Regular cardiac myocyte (primary cell): ENCODE measurements at places on chromosomes 6 and 20. TPM values are rescaled to one million over a fixed set of nuclear protein-coding genes. Genes with fewer than 3 reads are reported as not detected.

Gene TMEM200A
- 124 and 232 TPM in 2 replicates for total RNA-seq

Gene CDK19
- total RNA-seq, result 6.1 and 7.3 TPM in 2 replicates

Gene KIAA0408
- 0.38 and 0.85 TPM in 2 replicates for total RNA-seq

Gene FHL5
- 0.28 TPM in 1 of 2 replicates, not detected in the other for total RNA-seq

Gene ULBP1
- total RNA-seq, result under 0.01 TPM in 2 replicates

Gene CSTF1
- total RNA-seq, result 25.9 and 33.7 TPM in 2 replicates

Gene TREM2
- total RNA-seq, result not detected in 2 replicates

Gene CST2
- total RNA-seq, result 6.9 and 38.1 TPM in 2 replicates

Gene NOX3
- total RNA-seq, result not detected in 2 replicates

Gene CALHM6
- 0.58 and 2.8 TPM in 2 replicates for total RNA-seq

Gene MUCL3
- not detected in 2 replicates for total RNA-seq

Gene ELOVL4
- 6.2 and 7.3 TPM in 2 replicates for total RNA-seq

Gene SLC9A8
- total RNA-seq, result 4.6 and 6.8 TPM in 2 replicates

Gene RGS19
- 6.3 and 7.0 TPM in 2 replicates for total RNA-seq

Gene VGLL2
- total RNA-seq, result not detected in 2 replicates

Gene CYB5R4
- 3.6 and 4.8 TPM in 2 replicates for total RNA-seq

Gene DEFB124
- not detected in 2 replicates for total RNA-seq

Gene KCNK5
- total RNA-seq, result not detected in 2 replicates

Gene TPBG
- total RNA-seq, result 61.9 and 79.2 TPM in 2 replicates

Gene COL11A2
- total RNA-seq, result 0.19 and 0.56 TPM in 2 replicates

Gene LRRC73
- total RNA-seq, result 0.19 and 0.56 TPM in 2 replicates

Gene GSTA1
- not detected in 2 replicates for total RNA-seq

Gene GABRR1
- not detected in 2 replicates for total RNA-seq

Gene PMEPA1
- total RNA-seq, result 1.5 and 4.8 TPM in 2 replicates

Gene CDSN
- total RNA-seq, result under 0.01 TPM in 1 of 2 replicates, not detected in the other

Gene SLC35D3
- under 0.01 TPM in 1 of 2 replicates, not detected in the other for total RNA-seq

Gene BRD2
- 63.7 and 73.2 TPM in 2 replicates for total RNA-seq

Gene WFDC12
- total RNA-seq, result 0.28 TPM in 1 of 2 replicates, not detected in the other
